ENCODE measurements at places on chromosomes 3 and 15. TPM values are rescaled to one million over a fixed set of nuclear protein-coding genes. Genes with fewer than 3 reads are reported as not detected.
A peak's percentile ranks its signal among the peaks of the same experiment; 100 is the strongest.

GRCh38 chr3:129018751-129019150, 17.6 kb downstream of the EFCC1 start:
- H3K27ac ChIP-seq = peak overlapping the region; percentile 86
- no peak for DNase-seq
- H3K36me3 ChIP-seq = no peaks in the 10 kb centered on the region
- no peak overlapping the region for H3K4me3 ChIP-seq

- H3K4me1 ChIP-seq = peaks cover 23% of the 10 kb centered on the region
- DNase-seq = no peak
- H3K27ac ChIP-seq = peak overlapping the region; percentile 9
- no peak overlapping the region for H3K4me3 ChIP-seq
- H3K27me3 ChIP-seq = no peaks in the 10 kb centered on the region
Observed at GRCh38 chr3:188431553-188431952, 277.6 kb downstream of the LPP start.

- H3K4me1 ChIP-seq = no peaks in the 10 kb centered on the region
- H3K27me3 ChIP-seq = no peaks in the 10 kb centered on the region
- no peak overlapping the region for H3K4me3 ChIP-seq
- H3K27ac ChIP-seq = no peak overlapping the region
- no peak for DNase-seq
- H3K36me3 ChIP-seq = no peaks in the 10 kb centered on the region
Observed at GRCh38 chr3:98662699-98663098, 69.3 kb upstream of the CPOX start.

- no peak overlapping the region for H3K4me3 ChIP-seq
- H3K27ac ChIP-seq = no peak overlapping the region
- no peaks in the 10 kb centered on the region for H3K4me1 ChIP-seq
- no peak for DNase-seq
- no peaks in the 10 kb centered on the region for H3K36me3 ChIP-seq
Observed at GRCh38 chr15:47691882-47692281, 25.4 kb upstream of the SEMA6D start.

GRCh38 chr3:188962253-188963247, 209.2 kb upstream of the TPRG1 start:
- no peaks in the 10 kb centered on the region for H3K36me3 ChIP-seq
- no peaks in the 10 kb centered on the region for H3K4me1 ChIP-seq
- H3K27me3 ChIP-seq = no peaks in the 10 kb centered on the region
- no peak for DNase-seq

- no peak overlapping the region for H3K4me3 ChIP-seq
- H3K4me1 ChIP-seq = peaks cover 4% of the 10 kb centered on the region
- H3K36me3 ChIP-seq = no peaks in the 10 kb centered on the region
- no peak overlapping the region for H3K27ac ChIP-seq
- H3K27me3 ChIP-seq = no peaks in the 10 kb centered on the region
Observed at GRCh38 chr3:108527109-108527508, 16.7 kb upstream of the MYH15 start.

DNA sequence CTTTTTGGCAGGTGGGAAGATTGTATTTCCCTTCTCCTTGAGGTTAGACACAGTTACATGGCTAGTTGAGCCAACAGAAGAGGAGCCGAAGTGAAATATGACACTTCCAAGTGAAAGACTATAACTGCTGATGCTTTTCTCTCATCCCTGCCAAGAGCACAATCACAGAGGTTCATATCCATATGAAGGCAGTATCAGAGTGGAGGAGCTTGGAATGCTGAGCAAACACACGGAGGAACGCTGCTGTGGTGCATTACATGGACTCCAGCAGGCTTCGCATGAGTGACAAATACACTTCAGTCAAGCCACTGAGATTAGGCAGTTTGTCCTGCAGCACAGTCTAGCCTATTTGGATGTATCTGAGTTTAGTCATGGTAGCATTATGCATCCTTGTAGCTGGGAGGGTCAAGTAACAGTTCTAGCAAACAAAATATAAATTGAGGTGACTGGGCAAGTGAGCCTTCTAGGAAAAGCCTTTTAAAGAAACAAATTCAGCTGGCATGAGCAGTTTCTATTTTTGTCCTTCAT, 5.4 kb downstream of the IQCF6 start:
- no peak for DNase-seq
- H3K4me1 ChIP-seq = no peaks in the 10 kb centered on the region
- H3K4me3 ChIP-seq = no peak overlapping the region
- H3K27me3 ChIP-seq = peaks cover 3% of the 10 kb centered on the region

- no peaks in the 10 kb centered on the region for H3K36me3 ChIP-seq
- no peak for DNase-seq
- H3K27ac ChIP-seq = no peak overlapping the region
- peaks cover 18% of the 10 kb centered on the region for H3K4me1 ChIP-seq
Observed at GRCh38 chr3:106963442-106963841, 413.8 kb upstream of the CCDC54 start.

CCDC54 gene
- not detected for total RNA-seq

ST6GAL1 gene
- total RNA-seq = 116 TPM

TICRR gene
- 0.09 TPM for total RNA-seq

MESP2 gene
- not detected for total RNA-seq

SEC22C gene
- total RNA-seq = 48.6 TPM

Measured in upper lobe of right lung (tissue), 1 donor.